Vagina (tissue), 2 donors: ENCODE measurements at places on chromosomes 7 and 10. TPM values are rescaled to one million over a fixed set of nuclear protein-coding genes. Genes with fewer than 3 reads are reported as not detected.

RADIL gene
- 16.5 TPM for total RNA-seq

ZNF107 gene
- 9.3 TPM for total RNA-seq

STEAP4 gene
- 41.7 TPM for total RNA-seq

CTAGE4 gene
- 6.6 TPM for total RNA-seq

DNA sequence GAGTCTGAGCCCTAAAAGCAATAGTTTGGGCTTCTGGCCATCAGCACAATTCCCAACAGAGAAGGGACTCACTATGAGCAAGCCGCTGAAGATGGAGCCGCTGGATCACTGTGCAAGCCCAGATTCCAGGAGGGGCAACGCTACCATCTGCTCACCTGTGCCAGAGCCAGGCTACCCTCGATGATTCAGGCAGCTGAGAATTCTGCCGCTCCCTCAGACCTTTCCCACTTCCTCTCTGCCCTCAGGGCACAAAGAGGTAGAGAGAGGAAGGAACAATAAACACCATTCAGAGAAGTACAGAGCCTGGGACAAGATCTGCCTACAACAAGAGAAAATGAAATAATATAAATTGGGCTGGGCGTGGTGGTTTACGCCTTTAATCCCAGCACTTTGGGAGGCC, 98.1 kb downstream of the MYOF start:
- DNase-seq: no peak
- H3K4me3 ChIP-seq: no peak overlapping the region
- peaks cover 35% of the 10 kb centered on the region for H3K4me1 ChIP-seq
- H3K36me3 ChIP-seq: peaks cover 46% of the 10 kb centered on the region
- H3K27me3 ChIP-seq: no peaks in the 10 kb centered on the region

GRCh38 chr10:94219829-94220228, 142.9 kb downstream of the NOC3L start:
- no peak overlapping the region for H3K27ac ChIP-seq
- no peaks in the 10 kb centered on the region for H3K27me3 ChIP-seq
- H3K4me3 ChIP-seq: no peak overlapping the region

DNA sequence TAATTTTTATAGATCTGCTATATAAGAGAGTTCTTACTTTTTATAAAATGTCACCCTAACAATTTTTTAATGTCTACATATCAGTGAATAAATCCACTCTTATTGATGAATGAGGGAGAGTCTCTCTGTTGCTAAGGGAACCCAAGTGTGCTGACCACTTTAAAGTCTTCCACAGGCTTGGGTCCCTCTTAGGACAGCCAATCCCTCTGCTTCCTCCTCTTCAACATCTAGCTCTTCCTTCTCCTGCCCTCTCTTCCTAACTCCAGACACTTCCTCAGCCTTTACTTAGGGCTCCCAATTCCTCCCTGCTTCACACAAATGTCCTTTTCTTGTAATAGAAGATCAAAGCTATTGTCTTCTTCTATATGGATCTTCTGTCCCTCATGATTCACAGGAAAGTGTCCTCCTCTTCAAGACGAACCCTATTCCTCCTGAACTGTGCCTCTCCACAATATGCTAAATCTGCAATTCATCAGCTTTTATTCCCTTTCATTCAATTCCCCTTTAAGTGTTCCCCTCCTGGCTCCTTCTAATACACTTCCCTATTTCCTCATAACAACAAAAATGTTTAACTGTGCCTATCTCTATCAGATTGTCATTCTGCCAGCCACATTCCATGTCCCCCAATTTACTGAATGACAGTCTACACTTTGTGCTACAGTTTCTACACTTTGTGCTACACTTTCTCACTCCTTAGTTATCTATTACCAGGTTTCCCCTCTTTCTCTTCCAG, 37.7 kb downstream of the CDK6 start:
- peaks cover 39% of the 10 kb centered on the region for H3K4me1 ChIP-seq
- no peak for DNase-seq
- H3K36me3 ChIP-seq: no peaks in the 10 kb centered on the region
- no peak overlapping the region for H3K27ac ChIP-seq

DNA sequence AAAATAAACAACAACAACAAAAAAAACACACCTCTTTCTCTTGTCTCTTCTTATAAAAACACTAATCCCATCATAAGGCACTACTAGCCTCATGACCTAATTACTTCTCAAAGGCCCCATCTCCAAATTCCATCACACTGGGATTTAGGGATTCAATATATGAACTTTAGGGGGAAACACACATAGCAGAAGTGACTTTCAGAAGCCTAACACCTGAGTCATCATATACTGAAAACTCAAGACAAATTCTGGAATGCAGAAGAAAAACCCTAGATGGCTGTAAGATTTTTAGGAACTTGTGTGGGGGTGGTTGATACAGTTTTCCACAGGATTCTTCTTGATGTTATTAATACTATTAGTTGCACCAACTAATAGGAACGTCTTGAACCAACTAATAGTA, 33.7 kb upstream of the CSTF2T start:
- H3K36me3 ChIP-seq: no peaks in the 10 kb centered on the region
- no peak overlapping the region for H3K4me3 ChIP-seq
- no peak for DNase-seq
- H3K27me3 ChIP-seq: no peaks in the 10 kb centered on the region

DNA sequence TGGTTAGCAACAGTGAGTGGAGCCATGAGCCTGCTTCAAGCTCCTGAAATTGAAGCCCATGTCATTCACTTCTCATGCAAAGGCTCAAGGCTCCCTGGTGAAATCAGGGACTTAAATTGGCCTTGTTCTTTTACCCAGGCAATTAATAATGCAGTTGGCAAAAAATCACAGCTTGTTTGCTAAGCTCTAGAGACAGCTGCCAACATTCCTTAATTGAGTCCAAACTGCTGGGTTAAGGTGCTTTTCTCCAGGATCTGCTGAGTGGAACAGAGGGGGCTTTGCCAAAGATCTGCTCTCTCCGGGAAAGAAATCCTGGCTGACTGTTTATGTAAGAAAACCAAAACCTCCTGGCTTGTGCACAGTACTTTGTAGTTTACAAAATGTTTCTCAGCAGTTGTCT, 257.6 kb upstream of the GHITM start:
- H3K4me1 ChIP-seq: no peaks in the 10 kb centered on the region
- no peaks in the 10 kb centered on the region for H3K36me3 ChIP-seq
- H3K4me3 ChIP-seq: no peak overlapping the region
- no peak overlapping the region for H3K27ac ChIP-seq

- no peaks in the 10 kb centered on the region for H3K4me1 ChIP-seq
- no peaks in the 10 kb centered on the region for H3K36me3 ChIP-seq
- DNase-seq: no peak
Observed at GRCh38 chr7:101507791-101508252, 121.3 kb downstream of the MYL10 start.

GRCh38 chr7:36875794-36876193, 151.5 kb upstream of the AOAH start:
- DNase-seq: no peak
- no peaks in the 10 kb centered on the region for H3K4me1 ChIP-seq
- no peak overlapping the region for H3K4me3 ChIP-seq
- H3K36me3 ChIP-seq: no peaks in the 10 kb centered on the region

- H3K27ac ChIP-seq: no peak overlapping the region
- no peaks in the 10 kb centered on the region for H3K27me3 ChIP-seq
- H3K4me1 ChIP-seq: peaks cover 6% of the 10 kb centered on the region
- H3K4me3 ChIP-seq: peak overlapping the region; percentile 44
- DNase-seq: no peak
Observed at GRCh38 chr10:132036153-132036886, 29.4 kb upstream of the JAKMIP3 start.

DNA sequence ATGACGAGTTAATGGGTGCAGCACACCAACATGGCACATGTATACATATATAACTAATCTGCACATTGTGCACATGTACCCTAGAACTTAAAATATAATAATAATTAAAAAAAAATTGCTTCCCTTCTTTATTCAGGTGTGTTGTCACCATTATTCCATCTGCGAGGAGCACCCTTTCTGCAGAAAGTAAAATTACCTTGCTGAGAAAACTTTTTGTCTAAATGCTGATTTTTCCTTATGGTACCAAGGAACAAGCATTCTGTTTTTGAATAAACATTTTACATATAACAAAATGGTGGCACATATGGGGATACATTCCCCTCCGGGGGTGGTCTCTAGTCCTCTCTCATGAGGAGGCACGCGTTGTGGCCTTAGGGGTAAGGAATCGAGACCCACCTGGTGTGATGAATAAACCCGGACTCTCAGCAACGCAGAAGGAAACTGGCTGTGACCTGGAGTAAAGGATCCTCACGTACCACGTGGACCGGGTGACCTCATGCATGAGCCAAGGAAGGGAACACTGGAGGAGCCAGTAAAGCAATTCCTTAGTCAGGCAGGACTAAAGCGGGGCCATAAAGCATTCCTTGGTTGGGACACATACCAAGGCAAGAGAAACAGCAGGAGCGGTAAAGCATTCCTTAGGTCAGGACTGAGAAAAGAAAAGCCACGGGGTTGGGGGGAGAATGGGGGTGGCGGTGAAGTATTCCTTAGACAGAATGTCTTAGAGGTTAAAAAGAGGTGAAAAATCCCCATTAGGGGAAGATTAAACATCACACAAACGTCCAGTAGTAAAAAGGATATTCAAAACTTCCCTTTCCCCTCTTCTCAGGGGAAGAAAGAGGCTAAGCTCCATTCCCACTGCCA, 20.8 kb upstream of the OPTN start:
- no peaks in the 10 kb centered on the region for H3K27me3 ChIP-seq
- no peaks in the 10 kb centered on the region for H3K36me3 ChIP-seq
- no peak overlapping the region for H3K4me3 ChIP-seq

- no peaks in the 10 kb centered on the region for H3K27me3 ChIP-seq
- no peak for DNase-seq
- peaks cover 31% of the 10 kb centered on the region for H3K4me1 ChIP-seq
- H3K4me3 ChIP-seq: peak overlapping the region; percentile 77
Observed at GRCh38 chr7:122887198-122887597, 938 bp upstream of the CADPS2 start.

DNA sequence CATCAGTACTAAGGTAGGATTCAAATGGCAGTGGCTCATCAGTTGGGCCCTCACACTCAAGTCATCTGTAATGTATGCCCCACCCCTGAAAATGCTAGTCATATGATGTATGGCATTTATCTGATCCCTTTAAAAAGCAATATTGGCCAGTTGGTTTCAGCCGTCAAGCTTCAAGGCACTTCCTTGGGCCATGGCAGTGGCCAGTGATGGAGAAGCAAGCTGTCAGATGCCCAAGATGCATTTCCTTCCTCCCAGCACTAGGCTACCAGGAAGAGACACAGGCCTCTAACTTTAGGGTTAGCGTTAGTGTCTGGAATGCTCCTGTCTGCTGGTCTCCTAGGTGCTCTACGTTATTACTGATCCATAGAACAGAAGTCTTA, 64.1 kb downstream of the PIK3AP1 start:
- no peaks in the 10 kb centered on the region for H3K4me1 ChIP-seq
- DNase-seq: no peak
- no peaks in the 10 kb centered on the region for H3K27me3 ChIP-seq
- no peaks in the 10 kb centered on the region for H3K36me3 ChIP-seq

DNA sequence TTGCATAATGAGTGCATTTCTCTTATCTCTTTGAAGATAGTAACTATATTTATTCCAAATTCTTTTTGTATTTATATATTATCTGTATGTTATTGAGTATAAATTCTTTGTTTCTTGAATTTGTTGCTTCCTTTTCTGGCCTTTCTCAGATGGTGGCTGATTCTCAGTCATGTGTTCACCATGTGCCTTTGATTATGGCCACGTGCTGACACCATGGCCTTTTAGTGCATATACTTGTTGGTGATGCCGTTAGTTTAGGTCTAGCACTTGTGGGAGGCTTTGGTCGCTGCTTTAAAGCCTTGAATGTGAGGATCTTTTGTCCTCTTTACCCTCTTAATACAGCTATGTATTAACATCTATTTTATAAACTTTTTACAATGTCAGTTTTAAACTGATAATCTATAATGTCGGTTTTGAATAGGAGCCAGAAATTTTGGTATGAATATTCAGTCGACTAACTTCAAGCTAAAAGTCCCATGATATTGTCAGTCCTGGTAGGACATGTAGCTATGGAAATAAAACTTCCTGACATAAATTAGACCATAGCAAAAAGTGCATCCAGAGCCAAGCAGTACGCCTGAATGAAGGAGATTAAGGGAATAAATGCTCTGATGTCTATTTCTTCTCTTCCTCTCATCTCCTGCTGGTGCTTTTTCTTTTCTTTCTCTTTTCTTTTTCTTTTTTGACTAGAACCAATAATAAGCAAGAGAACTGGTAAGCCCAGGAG, 130.3 kb downstream of the GNAI1 start:
- no peak overlapping the region for H3K27ac ChIP-seq
- no peak for DNase-seq
- H3K4me3 ChIP-seq: no peak overlapping the region
- no peaks in the 10 kb centered on the region for H3K36me3 ChIP-seq
- no peaks in the 10 kb centered on the region for H3K4me1 ChIP-seq
- no peaks in the 10 kb centered on the region for H3K27me3 ChIP-seq

DNA sequence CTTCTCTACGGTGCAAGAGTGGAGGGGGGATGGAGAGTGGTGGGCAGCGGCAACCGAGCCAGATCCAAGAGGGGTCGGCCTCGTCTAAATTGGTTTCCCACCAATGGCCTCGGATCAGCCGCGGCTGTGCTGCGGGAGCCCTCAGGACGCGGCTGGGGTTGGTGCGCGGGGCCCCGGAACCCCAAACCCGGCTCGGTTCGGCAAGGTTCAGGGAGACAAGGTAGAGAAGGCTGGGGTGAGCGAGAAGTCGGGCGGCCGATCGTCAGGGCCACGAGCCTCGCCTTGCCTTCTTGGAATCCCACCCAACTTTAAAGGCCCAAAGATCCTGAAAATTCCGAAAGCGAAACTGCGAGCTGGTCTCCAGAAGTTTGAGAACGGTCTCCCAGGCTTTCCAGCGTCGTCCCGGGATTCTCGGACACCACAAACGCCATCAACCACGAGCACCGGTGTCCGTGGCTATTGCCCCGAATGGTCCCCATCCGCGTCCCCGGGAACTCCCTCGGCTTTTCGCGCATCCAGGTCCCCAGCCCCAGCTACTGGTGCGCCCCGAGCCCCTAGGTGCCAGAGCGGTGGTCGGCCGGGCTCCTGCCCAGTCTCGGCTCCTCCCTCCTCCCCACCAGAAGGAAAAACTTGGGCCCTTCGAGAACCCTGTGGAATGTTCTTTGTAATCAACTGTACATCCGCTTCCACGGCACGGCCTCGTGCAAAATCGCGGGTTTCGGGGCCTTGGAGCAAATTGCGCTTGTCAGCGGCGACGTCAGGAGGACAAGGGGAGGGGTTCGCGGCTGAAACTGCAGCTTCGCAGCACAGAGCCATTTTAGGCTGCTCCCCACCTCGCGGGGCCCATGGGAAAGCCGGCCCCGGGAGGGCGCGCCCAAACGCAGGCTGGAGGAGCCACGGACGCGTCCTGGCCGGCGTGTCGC, 3.2 kb downstream of the SFMBT2 start:
- peaks cover 46% of the 10 kb centered on the region for H3K4me1 ChIP-seq
- no peaks in the 10 kb centered on the region for H3K27me3 ChIP-seq
- peak overlapping the region; percentile 89 for H3K27ac ChIP-seq
- no peak for DNase-seq

DNA sequence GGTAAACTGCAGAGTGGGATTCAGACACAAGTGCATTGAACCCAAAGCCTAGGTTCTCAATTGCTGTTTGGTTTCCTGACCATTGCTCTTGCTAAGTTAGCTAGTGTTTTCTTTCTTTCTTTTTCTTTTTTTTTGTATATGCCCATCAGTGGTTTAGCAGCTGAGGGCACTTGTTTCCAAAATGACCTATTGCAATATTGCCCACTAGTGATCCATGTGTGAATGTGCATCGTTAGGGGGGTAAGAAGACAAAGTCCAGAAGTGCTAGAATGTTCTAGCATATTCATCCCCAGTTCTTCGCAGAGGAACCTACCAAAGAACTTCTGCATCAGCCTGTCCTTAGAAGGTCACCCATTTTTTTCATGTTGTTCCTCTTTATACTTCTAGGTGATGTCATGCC, 252.8 kb upstream of the GPR26 start:
- no peak overlapping the region for H3K27ac ChIP-seq
- H3K27me3 ChIP-seq: no peaks in the 10 kb centered on the region
- DNase-seq: no peak
- no peaks in the 10 kb centered on the region for H3K4me1 ChIP-seq
